ENCODE measurements at places on chromosomes 1 and 21.

DNA sequence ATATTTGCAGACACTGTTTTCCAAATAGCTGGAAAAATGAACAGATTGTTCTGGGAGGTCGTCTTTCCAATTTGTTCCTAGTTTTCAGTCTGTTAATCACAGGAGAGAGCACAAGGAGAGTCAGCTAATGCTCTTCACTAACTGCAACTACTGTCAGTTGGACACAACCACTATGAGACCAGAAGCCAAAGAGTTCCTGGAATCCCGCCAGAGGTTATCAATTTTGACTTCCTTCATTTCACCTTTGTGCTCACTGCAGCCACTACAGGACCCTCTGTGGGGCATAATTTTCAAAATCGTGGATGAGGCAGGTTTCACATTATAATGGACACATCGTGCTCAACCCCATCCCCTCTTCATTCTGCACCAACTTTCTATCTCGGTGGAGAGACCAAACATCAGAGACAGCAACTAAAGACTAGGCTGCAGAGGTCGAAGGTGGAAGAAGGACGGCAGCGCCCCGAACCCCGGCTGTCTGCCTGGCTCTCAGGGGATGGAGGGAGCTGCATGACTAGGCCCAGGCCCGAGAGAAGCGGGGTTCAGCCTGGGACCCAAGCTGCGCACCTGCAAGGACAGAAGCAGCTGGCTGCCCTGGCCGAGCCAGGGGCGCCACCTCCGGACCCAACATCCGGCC, 602 bp downstream of the KIAA0319L start:
- DNase-seq = no peak

DNA sequence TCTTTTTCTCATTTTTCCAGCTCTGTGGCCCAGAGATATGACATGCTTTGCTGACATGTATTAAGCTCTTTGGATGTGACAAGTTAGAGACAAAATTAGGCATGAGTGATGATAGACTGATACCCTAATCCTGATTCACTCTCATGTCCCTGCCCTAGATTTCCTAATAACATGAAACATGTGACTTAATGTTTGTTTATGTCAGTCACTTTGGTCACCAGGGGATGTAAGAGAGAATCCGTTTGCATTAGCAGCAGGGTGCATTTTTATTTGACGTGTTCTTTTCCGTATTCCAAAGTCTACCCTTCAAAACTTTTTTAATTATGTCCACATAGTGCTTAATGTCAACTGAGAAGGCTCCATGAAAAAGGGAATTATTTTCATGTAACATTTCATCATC, 192.4 kb downstream of the HMCN1 start:
- DNase-seq = no peak

DNA sequence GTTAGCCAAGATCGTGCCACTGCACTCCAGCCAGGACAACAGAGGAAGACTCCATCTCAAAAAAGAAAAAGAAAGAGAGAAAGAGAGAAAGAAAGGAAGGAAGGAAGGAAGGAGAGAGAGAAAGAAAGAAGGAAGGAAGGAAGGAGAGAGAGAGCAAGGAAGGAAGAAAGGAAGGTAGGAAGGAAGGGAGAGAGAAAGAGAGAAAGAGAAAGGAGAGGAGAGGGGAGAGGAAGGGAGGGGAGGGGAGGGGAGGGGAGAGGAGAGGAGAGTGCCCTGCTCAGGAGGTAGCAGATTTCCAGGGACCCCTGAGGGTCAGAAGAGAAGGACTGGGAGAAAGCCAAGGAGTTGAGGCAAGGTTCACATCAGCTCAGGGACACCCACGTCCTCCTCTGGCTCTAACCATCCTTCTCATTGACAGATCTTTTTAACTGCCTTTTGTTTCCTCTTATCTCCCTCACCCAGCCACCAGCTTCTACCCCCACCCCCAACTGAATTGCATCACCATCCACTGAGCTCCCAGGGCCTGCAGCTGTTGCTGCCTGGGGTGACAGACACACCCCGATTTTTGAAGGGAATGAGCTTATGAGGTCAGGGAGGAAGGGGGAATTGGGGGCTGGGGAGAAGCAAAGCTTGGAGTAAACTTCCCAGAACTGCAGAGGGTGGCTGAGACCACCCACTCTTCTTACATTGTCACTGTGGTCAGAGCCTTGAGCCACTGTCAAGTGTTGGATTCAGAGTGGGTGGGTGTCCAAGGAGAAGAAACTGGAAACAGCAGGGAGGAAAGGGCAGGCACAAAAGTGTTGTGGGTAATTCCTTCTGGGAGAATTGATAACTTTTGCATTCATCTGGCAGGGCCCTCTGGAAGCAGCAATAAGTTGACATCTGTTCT, 91.6 kb downstream of the GLUL start:
- DNase-seq = no peak

DNA sequence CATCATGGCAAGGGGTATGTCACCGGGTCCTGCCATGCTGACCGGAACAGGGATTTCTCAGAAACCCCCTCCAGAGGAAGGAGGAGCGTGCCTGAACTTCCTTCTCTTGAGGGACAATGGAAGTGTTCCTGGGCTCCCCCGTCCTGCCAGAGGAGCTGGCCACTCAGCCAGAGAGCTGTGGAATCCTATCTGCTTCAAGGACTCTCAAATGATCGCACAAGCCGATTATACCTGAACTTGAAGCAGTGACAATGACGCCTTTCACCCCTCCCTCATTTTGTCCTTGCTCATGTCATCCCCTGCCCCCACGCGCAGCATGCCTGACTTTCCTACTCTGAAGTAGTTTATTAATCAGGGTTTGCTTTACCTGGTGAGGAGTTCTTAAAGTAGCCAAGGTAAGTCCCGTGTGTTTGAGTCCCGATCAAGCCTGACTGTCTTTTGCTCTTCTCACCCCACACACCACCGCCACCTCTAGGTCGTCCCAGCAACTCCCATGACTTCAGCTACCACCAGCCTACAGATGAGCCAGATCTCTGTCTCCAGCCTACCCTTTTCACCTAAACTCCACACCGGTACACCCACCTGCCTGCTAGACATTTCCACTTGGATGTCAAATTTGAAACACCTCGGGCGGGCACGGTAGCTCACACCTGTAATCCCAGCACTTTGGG, 25.0 kb upstream of the PRELP start:
- DNase-seq = peak; percentile 67

DNA sequence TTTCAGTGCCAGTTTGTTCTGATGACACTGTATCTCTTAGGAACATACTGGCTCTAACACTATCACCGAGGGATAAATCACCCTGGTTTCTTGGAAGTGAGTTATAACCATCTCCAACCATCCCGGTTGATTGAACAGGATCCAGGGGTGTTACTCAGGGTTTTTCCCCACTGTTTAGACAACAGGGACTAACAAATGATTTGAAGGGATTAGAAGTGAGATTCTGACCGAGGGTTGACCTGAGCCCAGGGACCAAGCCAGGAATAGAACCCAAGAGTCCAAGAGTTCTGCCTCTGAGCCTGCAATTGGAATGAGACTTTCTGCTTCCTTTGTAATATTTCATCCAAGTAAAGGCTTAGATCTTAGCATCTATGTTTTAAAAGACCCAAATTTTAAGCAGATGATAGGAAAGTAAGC, 154.0 kb downstream of the DHRS3 start:
- no peak for DNase-seq

DNA sequence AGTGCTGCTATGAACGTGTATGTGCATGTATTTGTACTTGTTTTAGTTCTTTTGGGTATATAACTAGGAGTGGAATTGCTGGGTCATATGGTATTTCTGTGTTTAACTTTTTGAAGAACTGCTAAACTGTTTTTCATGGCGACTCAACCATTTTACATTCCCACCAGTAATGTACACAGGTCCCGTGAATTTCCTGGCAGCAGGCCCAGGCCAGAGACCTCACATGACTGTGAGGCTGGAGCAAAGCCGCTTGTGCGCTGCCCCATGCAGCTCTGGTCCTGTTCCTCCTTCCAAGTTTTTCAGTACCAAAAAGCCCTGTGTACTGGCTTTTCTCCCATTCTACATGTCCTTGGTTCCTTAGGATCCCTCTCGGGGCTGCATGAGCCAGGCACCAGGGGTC, 29.6 kb downstream of the ACOT11 start:
- DNase-seq = no peak

- DNase-seq = no peak
Observed at GRCh38 chr1:78383923-78384322, 106.9 kb upstream of the PTGFR start.

DNA sequence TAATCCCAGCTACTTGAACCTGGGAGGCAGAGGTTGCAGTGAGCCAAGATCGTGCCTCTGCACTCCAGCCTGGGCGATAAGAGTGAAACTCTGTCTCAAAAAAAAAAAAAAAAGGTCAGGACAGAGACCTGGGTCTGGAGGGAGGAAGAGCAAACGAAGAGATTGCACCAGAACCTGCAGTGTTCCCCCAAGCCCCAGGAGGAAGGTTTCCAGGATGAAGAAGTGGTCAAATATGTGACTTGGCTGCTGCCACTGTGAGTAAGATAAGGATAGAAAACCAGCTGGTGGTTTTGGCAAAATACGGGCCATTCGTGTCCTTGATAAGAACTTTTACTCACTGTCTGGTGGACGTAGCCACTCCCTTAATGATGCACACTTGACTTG, 42.2 kb downstream of the CLDN14 start:
- DNase-seq = no peak

DNA sequence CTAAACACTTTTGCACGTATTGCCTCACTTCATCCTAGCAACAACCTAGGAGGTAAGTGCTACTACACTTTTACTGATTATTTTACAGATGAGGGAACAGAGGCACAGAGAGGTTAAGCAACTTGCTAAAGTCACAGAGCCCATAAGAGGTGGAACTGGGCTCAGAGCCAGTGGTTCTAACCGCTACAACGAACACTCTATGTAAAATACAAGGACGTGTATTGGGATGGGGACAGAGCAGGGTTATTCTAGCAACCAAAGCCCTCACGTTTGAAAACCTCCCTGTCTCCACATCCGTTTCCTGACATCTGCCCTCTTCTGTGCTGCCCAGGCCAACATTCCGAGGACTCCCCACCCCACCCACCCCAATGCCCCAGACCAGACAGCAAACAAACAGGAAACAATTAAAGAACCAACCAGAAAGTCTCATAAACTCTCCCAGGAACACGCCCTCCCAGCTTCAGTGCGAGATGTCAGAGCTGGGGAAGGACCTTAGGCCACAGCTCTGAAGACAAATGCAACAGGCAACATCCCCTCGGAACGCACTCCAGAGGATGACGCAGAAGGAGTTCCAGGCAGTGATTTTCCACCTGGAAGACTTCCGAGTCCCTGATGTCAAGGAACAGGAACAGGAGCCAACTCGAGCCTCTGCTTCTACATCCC, 41.1 kb downstream of the GLIS1 start:
- DNase-seq = no peak

All from H9 (cell line).